Kidney epithelial cell (primary cell): ENCODE measurements at places on chromosomes 12 and 14. TPM values are rescaled to one million over a fixed set of nuclear protein-coding genes. Genes with fewer than 3 reads are reported as not detected.

Gene PIANP
- total RNA-seq: 0.07 and 0.13 TPM in 2 replicates

Gene GPX2
- total RNA-seq: not detected in 2 replicates

Gene IAPP
- not detected in 2 replicates for total RNA-seq

Gene ART4
- not detected in 2 replicates for total RNA-seq

Gene AQP2
- total RNA-seq: not detected in 2 replicates

Gene P2RX7
- total RNA-seq: 0.29 and 0.96 TPM in 2 replicates
